ENCODE measurements at places on chromosomes 12 and 14. TPM values are rescaled to one million over a fixed set of nuclear protein-coding genes. Genes with fewer than 3 reads are reported as not detected.

JAG2 gene
- 33.6 TPM for total RNA-seq

RPGRIP1 gene
- 0.52 TPM for total RNA-seq

TPPP2 gene
- total RNA-seq: 1.2 TPM

FAM181A gene
- total RNA-seq: not detected

IAPP gene
- total RNA-seq: not detected

POTEG gene
- not detected for total RNA-seq

TAS2R43 gene
- not detected for total RNA-seq

INHBC gene
- total RNA-seq: not detected

PTCSC3 gene
- total RNA-seq: not detected

P2RX2 gene
- not detected for total RNA-seq

CPM gene
- 6.6 TPM for total RNA-seq

ZDHHC22 gene
- not detected for total RNA-seq

SLC38A4 gene
- 2.1 TPM for total RNA-seq

TSPAN9 gene
- 159 TPM for total RNA-seq

DNAI7 gene
- 0.89 TPM for total RNA-seq

RNF31 gene
- 42.8 TPM for total RNA-seq

WIF1 gene
- total RNA-seq: not detected

GALNT4 gene
- total RNA-seq: 1.8 TPM

CEP170B gene
- total RNA-seq: 10.7 TPM

MTERF2 gene
- 36.8 TPM for total RNA-seq

STAT2 gene
- 36.6 TPM for total RNA-seq

KRT6C gene
- not detected for total RNA-seq

PTMS gene
- 133 TPM for total RNA-seq

TMCC3 gene
- 2.2 TPM for total RNA-seq

HSPA2 gene
- 13.8 TPM for total RNA-seq

CLEC14A gene
- total RNA-seq: 33.1 TPM

PELI2 gene
- 1.6 TPM for total RNA-seq

RBP5 gene
- total RNA-seq: 0.89 TPM

LRRC43 gene
- 1.4 TPM for total RNA-seq

ZBTB39 gene
- 3.4 TPM for total RNA-seq

ACYP1 gene
- 11.7 TPM for total RNA-seq

IKZF4 gene
- 7.5 TPM for total RNA-seq

AQP6 gene
- total RNA-seq: not detected

CD163 gene
- total RNA-seq: 64.5 TPM

HCAR3 gene
- 0.12 TPM for total RNA-seq

KRT77 gene
- not detected for total RNA-seq
